ENCODE measurements at places on chromosomes 16 and 17. TPM values are rescaled to one million over a fixed set of nuclear protein-coding genes. Genes with fewer than 3 reads are reported as not detected.

DNA sequence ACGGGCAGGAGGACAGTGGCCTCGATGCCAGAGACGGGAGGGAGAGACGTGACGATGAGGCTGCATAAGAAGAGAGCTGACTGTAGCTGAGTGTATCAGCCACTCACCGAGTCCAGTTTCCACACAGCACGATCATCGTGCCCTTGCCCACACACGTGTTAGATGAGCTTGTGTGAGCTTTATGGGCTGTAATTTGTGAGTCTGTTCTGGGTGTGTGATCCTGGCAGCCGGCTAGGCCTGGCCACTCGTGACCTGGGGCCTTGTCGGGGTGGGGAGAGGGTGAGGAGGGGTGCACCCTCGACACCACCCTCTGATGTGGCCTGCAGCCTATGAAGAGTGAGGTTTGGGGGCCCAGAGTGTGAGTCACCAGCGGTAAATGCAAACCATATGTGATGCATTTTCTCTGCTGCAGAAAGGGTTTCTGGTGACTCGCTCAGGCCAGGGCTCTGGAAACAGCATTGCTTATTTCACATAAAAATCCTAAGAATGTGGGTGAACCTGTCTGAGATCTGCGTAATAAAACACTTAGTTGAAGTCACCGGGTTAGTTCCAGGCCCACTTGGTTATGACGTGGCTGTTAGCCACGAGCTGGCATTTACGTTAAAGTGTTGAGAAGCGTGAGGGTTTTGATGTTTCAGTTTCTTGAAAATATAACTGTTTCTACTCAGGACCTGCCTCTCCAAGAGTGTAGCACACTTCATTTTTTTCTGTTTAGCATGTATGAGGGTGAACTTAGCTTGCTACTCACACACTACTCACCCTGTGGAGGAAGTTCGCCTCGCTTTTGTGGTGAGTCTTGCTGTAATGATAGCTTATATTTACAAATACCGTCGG, 4.2 kb downstream of the METRNL start:
- peak; percentile 80 for DNase-seq

DNA sequence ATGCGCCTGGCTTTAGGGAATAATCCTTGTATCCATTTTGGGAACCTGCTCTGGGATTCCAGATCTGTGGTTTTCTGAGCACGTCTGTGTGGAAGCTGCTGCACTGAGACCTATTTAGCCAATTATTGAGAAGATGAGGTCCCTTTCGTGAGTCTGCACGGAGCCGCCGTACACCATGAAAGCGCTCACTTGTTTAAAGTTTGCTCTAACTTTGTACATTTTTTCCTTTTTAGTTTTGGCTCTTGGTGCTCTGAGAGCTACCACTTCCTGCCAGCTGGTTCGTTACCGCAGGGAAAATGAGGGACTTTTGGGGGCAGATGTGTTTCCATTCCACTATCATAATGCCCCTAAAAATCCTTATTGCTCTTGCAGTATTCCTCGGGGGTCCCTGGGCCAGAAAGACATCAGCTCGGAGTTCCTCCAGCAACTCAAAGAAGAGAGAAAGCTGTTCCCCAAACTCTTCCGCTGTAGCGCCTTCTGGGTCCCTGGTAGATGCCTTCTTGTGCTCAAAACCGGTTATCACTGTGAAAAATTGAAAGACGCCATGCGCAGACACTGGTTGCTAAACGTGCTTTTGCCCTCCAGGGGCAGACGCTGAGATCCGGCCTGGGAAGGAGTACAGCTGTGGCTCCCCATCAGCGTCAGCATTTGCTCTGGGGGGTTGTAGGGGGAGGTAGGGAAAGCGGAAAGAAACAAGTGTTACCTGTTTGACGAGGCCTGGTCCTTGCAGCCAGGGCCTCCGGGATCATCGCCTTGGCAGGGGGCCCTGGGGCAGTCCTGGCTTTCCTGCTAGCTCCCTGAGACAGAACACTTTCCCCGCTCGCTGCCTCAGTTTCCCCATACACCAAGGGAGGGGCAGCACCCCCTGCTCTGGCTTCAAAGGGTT, 238.1 kb downstream of the MRTFB start:
- DNase-seq, result peak; percentile 37

- no peak for DNase-seq
Measured at GRCh38 chr17:49551221-49552069, 24.2 kb upstream of the NXPH3 start.

DNA sequence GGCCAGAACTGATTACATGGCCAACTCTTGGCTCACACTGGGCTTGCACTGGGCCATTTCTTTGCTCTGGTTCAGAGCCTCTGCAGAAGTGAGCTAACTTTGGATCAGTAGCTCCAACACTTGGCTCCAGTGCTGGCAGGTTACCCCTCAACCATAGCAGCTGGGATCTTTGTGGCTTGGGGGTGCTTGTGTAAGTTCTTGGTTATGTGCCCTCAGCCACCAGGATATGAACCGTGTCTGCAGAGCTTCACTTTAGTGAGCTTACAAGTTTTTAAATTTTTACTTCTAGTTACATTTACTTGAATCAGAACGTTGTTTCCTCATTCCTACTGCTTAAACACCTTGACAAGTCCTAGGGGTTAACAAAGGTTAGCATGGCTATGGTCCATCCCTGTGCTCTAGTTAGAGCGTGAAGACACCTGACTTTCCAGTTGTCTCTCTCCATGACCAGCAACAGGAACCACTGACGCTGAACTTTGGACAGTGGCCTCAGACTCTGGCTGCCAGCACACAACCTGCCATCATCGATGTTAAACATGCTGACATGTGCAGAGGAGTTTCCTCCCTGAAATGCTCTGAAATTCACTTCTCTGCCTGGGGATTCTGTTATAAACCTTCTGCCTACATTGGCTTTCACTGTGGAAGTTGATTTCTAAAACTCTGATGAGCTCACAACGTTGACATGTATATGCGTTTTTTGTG, 4.1 kb downstream of the PDF start:
- DNase-seq, result no peak

DNA sequence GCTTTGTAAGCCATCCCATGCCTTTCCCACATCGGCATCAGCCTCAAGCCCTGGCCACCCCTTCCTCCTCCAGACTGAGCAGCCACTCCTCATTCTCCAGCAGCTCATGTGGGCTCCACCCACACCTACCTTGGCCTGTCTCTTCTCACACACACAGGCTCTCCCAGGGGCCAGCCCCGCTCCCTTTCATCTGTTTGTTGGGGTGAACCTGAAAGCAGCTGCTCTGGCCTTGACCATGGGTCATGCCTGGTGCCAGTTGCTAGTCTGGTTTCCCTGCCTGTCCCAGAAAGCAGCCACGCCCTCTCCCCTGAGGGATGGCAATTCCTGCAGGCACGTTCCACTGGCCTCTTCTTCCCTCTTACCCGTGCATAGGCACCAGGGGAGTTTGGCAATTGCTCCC, 11.4 kb upstream of the TMEM238L start:
- DNase-seq, result no peak

GRCh38 chr17:78315355-78316114, 44.3 kb downstream of the SOCS3 start:
- peak; percentile 83 for DNase-seq

DNA sequence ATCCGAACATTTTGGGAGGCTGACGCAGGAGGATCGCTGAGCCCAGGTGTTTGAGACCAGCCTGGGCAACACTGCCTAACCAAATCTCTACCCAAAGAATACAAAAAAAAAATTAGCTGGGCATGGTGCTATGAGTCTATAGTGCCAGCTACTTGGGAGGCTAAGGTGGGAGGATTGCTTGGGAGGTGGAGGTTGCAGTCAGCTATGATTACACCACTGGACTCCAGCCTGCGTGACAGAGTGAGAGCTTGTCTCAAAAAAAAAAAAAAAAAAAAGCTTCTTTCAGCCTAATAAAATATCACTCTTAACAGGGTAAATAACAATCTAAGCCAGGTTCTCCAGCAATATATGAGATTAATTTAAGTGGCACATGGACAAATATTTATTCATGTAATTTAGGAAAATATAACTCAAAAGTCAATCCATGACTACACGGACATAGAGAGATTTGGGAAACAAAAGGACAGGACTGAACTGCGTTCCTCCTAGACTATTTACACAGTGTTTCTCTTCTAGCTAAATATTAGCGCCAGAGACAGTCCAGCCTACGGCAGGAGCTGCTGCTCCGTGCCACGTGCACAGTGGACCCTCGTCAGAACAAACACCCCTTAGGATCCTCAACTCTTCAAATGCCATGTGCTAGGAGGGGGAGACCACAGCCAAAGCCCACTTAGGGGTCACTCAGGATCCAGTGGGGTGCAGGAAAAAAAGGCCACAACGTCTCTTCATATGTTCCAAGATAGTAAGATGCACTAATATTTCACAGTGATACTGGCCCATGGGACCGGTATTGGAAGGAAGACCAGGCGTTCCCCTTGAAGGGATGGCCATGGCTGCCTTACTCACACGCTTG, 8.7 kb downstream of the USP36 start:
- no peak for DNase-seq

DNA sequence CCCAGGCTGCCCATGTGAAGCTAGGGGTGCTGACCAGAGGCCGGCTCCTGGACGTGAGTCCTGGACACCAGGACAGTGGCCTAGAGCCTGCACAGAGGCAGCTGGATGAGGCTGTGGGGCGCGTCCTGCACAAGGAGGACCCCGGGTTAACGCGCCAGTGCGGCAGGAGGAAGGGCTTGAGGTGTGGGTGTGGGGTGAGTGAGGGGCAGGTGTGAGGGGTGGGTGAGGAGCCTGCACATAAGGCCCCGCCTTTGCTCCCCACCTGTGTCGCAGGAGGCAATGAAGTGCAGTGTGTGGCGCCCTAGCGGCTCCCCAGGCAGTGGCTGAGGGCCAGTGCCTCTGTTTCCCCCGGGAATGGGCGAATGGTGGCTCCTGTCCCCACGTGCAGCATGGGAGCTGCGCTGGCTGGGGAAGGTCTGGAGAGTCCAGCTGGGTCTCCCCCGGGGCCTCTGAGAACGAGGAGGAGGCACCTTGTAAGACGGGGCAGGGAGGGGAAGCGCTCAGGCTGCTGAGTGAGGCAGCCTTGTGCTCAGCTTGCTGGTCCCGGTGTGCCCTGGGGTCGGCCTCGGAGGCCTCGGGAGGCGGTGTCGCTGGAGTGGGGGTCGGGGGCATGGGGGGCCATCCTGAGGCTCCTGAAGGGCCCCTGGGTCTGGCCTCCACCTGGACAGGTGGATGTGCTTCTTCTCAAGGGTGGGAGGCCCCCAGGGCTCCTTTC, 3.2 kb downstream of the CD7 start:
- no peak for DNase-seq

DNA sequence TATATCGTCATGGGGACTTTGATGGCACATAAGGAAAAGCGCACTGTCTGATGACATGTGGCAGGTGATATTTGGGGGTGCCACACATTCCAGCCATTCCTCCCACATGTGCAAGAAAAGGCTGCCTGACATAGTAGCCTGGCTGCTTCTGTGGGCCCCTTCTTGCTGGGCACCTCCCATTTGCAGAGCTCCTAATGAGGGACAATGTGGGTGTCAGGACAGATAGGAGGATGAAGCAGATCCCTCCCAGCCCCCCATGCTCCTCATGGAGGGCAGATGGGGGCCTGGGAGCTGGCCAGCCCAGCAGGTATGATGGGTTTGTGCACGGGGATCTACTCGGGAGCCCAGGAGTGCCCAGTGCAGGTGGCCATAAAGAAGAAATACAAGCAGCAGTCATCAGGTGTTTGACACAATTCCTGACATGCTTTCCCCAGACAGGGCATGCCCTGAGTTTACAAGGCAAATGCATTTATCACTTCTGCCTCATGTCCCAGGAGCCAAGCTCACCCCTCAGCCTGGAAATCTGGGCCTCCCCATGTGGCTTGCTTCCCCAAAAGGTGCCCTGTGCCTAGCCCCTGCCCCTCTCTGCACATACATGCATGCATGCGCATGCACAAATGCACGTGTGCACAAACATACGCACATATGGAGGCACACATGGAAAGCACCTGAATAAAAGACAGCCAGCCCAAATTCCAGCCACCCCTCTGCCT, 260.6 kb upstream of the RPL38 start:
- no peak for DNase-seq

DNA sequence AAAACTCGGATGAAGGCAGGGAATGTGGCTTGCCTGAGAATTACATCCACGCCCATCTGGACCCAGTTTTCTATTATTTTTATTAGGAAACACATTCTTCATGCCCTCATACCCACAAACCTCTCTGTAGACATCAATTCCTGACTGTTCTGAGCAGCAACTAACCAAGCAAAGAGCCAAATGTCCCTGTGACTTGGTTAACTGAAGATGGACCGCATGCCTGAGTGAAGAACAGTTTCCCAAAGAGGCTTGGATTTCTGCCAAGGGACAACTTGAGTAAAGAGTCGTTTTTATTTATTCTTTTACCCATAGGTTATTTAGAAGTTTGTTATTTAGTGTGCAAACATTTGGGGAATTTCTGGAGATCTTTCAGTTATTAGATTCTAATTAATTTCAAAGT, 259.8 kb downstream of the GRIN2A start:
- no peak for DNase-seq

- no peak for DNase-seq
Measured at GRCh38 chr17:82658331-82658730, 10.1 kb upstream of the WDR45B start.

- DNase-seq, result no peak
Measured at GRCh38 chr16:4450931-4451519, 23.4 kb downstream of the NMRAL1 start.

DNA sequence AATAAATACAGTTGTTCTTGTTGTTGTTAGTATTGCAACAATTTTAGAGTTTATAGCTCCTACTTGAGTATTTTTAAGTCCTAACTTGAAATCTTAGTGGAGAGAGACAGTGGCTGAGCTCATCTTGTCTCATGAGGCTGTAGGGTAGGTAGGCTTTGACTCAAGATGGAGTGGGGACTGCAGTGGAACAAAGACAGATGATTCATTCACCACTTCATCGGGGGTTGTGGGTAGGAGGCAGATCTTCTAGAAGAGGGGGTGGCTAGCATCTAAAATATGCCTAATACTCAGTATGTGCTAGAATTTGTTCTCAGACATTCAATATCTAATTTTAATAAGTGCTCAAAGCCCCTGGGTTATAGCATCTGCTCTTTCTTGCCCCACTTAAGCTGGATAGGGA, 13.1 kb upstream of the MMD start:
- peak; percentile 41 for DNase-seq

Gene CWC25
- total RNA-seq, result 21.1 TPM

GRCh38 chr16:85220125-85220839, 108.0 kb upstream of the CIBAR2 start:
- no peak for DNase-seq

GRCh38 chr17:63626551-63627180, 4.4 kb downstream of the MAP3K3 start:
- no peak for DNase-seq

Gene MT1E
- 4.8 TPM for total RNA-seq

GRCh38 chr17:8599351-8600011, 31.0 kb downstream of the MYH10 start:
- DNase-seq, result peak; percentile 11

GRCh38 chr17:4796552-4796920, 572 bp downstream of the PSMB6 start:
- peak; percentile 44 for DNase-seq

Gene QRICH2
- total RNA-seq, result 1.0 TPM
